ENCODE measurements at places on chromosomes 2 and 18.

DNA sequence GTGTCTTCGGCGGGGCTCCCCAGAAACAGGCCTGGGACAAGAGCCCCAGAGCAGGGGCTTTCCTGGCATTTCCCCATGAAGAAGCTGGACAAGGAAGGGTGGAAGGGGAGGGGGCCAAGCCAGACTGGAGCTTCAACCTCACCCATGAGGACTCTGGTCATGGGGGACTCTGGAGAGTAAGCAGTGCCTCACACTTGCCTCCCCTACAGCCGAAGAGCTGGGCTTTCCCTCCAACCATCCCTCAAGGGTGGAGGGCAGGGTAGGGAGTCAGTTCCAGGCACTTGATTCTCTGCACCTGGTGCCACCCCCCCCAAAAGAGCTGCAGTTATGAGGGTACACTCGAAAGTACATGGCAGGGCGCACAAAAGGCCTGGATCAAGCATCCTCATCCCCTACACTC is 246.6 kb downstream of the TFCP2L1 start:
- no peak for DNase-seq

DNA sequence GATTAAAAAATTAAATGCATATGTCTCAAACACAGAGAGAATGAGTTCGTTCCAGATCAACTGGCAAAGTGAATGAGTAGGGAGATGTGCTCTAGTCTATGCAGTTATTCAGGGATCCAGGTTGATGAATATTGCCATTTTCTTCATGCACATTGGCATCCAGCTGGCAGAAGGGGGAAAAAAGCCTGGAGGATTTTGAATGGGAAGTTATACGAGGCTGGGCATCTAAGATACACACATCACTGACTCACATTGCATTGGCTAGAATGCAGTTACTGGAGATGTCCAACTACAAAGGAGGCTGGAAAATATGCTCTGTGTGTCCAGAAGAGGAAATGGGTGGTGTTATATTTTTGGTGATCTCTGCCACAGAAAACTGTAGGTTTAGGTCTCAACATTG is 270.9 kb upstream of the FIGN start:
- DNase-seq, result no peak

DNA sequence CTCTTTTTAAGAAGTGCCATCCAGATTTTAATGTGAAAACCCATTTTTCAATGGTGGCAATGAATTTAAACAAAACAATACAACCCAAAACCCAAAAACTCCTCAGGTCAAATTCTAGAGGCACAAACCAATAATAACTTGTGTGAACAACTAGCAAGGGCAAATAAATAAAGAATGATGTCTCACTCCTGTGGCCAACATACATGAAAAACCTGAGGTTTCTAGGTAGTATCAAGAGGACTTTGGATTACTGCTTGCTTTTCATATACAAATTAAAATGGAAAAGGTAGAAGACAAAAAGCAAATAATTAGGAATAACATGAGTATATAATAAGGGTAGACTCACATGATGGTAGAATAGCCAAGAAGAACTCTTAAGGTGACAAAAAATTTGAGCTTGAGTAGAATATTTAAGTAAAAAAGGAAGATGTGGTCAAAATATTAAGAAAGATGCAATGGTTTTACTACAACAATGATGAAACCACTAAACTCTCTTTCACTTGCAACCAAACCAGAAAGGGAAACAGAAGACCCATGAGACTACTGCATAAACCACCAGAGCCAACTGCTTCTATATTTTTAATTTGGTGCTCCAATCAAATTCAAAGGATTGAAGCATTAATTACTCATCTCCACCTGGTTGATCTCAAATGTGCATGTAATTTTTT is 53.5 kb downstream of the DARS1 start:
- no peak for DNase-seq

- no peak for DNase-seq
These were observed 222.4 kb upstream of the OSR1 start for GRCh38 chr2:19580830-19581229.

DNA sequence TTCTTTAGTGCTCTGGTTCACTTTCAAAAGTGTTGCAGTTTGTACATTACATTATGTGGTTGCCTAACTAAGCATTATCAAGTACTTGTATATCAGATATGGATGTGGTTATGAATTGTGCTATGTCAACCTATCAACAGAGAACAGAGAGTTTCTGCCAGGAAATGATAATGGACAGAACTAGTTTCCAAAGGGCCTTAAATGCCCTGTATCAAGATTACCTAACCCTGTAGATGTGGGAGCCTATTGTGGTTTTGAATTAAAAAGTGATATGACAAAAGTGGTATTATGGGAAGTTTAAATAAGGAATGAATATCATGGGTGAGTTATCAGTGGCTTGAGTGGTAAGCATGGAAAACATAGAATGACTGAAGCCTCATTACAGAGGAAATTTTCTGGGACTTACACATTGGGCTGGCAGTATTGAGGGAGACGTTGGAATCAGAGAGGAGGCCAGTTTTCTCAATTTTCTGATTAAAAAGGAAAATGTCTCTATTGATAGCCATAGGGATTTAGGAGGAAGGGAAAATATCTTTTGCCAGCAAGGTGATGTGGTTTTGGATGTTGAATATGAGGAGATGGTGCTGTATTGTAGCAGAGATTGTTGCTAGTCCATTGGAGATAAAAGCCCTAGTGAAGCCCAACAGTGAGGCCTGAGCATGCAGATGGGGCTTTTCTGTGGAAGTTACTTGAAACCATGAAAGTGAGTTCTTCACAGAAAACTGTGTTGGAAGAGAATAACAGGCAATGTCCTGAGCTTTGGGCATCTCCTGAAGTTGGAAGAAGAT is 140.7 kb downstream of the TTC27 start:
- DNase-seq, result no peak

DNA sequence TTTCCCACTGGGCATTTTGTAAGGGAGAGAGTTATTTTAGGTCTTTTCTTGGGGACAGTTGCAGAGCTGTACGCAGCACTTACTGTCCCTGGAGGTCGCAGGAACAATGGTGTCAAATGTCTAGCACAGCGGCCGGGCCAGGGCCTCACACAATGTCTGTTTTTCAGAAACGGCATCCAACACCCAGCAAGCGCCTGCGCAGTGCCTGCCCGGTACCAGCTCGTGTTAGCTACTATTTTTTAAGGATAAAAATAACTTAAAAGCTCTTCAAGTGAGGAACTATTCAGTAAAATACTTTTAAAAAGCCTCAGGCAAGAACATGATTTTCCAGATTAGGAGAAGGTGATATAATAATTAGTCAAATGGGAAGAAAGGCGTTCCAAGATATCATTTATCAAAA is 90.0 kb downstream of the MBP start:
- no peak for DNase-seq

DNA sequence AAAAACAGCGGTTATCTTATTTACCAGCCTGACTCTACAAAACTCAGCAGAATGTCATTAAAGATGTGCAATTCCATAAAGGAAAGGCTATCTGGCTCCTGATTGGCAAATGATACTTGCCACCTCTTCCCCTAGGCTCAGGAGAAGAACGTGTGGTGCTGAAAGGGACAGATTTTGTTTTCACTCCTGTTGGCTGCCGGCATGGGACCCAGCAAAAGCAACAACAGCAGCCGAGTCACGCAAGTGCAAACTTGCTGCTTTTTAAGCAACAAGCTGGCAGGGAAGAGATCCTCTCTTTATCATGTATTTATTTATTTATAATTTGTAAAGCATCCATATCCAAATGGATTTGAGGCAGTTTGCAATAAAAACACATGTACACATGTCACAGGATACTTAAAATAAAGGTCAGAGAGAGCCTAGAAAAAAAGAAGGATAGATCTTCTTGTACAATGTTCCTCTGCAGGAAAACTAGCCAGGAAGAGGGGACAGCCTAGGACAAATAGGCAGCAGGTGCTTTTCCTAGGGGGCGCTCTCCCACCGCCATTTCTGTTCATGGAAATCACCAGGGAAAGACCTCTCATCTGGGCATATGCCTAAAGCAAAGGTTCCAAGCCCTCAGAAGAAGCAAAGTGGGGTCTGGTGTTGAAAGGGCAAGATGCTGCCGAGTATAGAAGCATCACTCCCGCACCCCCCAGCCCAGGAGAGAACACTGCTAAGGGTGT is 799.3 kb downstream of the BCL11A start:
- no peak for DNase-seq

DNA sequence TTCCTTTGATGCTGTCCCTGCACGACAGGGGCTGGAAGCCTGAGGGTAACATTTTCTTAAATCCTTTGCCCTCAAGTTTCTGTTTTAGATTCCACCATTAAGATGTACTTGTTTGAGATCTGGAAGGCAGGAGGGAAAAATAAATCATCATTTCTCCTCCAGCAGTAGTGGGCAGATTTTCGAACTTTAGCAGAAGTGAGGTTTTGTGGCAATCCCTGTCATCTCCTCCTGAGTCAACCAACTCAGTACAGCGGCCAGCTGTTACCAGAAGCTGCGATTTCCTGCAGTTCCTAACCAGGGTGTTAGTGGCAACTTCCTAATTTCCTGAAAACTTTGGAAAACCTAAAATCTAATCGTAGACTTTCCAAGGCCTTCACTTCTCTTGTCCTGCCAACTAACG is 517.2 kb upstream of the ACVR2A start:
- peak; percentile 30 for DNase-seq

- no peak for DNase-seq
These were observed 256.2 kb upstream of the KLHL29 start for GRCh38 chr2:23128684-23129292.

DNA sequence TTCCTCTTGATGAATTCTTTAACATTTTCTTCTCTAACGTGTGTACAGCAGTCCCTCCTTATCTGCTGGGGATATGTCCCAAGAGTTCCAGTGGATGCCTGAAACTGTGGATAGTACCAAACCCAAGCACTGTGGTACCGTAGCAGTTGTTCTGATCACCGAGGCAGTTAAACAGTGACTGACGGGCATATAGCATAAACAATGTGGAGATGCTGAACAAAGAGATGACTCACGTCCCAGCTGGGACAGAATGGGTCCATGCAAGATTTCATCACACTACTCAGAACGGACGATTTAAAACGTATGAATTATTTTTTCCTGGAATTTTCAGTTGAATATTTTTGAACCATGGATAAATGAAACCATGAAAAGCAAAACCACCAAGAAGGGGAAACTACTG is 54.5 kb upstream of the SPAG16 start:
- DNase-seq, result no peak

DNA sequence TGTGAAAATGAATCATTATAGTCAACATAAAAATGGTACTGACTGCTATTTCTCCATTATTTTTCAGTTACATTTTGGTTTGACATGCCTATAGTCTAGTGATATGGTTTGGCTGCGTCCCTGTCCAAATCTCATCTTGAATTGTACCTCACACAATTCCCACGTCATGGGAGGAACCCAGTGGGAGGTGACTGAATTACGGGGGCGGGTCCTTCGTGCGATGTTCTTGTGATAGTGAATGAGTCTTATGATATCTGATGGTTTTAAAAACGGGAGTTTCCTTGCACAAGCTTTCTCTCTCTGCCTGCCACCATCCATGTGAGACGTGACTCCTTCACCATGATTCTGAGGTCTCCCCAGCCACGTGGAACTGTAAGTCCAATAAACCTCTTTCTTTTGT is 70.3 kb downstream of the BAZ2B start:
- DNase-seq, result no peak
